ENCODE measurements at places on chromosomes 1 and 21. TPM values are rescaled to one million over a fixed set of nuclear protein-coding genes. Genes with fewer than 3 reads are reported as not detected.

The TEX38 gene
- total RNA-seq, result 0.65 TPM

DNA sequence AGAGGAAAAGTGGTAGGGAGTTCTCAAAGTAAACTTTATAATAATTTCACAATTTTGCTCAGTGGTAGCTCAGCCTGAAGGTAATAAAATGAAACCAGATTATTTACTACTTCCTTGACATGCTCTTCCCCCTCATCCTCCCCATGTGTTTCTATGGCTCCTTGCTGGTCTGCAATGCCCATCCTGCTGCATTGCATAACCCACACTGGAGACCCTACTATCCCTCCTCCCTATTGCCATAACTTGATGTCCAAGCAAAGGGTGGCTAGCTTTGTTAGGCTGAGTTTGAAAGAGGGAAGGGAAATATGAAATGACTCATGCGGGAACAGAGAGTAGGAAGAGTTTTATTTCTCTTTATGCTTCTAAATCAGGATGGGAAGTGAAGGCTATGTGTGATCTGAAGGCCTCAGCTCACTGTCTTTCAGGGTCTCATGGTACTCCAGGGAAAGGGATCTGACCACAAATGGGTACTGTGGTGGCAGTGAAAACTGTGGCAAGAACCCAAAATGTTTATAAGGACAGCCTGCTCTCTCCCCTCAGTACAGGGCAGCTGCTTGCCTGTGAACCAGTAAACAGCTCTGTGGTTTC is 36.4 kb upstream of the HSD17B7 start:
- no peaks in the 10 kb centered on the region for H3K4me1 ChIP-seq
- no peak for DNase-seq
- no peaks in the 10 kb centered on the region for H3K27me3 ChIP-seq
- no peak overlapping the region for H3K4me3 ChIP-seq
- H3K27ac ChIP-seq, result no peak overlapping the region

DNA sequence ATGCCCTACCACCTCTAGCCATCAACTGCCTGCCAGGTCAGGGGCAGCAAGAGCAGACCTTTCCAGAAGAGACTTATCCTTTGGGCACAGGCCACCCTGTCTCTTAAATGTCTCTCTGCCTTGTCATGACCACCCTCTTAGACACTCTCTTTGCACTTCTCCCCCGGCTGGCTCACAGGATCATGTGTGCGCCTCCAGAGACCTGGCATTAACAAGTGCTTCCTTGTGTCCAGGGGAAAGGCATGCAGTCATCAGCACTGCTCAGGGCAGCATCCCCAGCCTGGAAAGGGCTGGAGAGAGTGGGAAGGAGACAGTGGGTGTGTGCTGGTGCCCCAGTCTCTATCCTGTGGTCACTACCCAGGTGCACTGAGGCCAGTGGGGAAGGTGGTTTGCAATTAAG is 85.2 kb upstream of the TLR5 start:
- H3K27me3 ChIP-seq, result peaks cover 5% of the 10 kb centered on the region
- no peak overlapping the region for H3K27ac ChIP-seq
- H3K4me1 ChIP-seq, result peaks cover 56% of the 10 kb centered on the region
- no peaks in the 10 kb centered on the region for H3K36me3 ChIP-seq
- no peak overlapping the region for H3K4me3 ChIP-seq
- DNase-seq, result no peak

DNA sequence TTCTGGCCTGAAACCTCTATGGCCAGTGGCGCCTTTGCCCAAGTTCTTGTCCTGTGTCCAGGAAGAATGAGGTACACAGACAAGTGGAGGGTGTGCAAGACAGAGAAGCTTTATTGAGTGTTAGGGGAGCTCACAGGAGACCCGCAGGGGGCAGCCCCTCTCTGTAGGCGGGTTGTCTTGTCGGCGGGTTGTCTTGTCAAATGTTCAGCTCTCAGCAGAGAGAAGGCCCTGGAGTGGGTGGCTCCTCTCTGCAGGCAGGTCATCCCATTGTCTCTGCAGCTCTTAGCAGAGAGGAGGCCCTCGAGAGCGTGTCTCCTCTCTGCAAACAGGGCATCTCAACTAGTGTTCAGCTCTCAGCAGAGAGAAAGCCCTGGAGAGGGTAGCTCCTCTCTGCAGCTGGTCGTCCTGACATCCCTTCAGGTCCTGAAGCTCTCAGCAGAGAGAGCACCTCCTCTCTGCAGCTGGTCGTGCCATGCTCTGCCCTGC is 11.0 kb downstream of the COL6A2 start:
- H3K4me3 ChIP-seq, result no peak overlapping the region
- H3K27ac ChIP-seq, result no peak overlapping the region
- peaks cover 6% of the 10 kb centered on the region for H3K36me3 ChIP-seq
- no peak for DNase-seq
- H3K4me1 ChIP-seq, result no peaks in the 10 kb centered on the region

All from activated T-cell treated with anti-CD3 and anti-CD28 coated beads, Interleukin-2, amount 50 U/mL, for 72 hours (primary cell).